Activated CD4-positive, alpha-beta T cell treated with anti-CD3 and anti-CD28 coated beads, Interleukin-2, amount 10 ng/mL, durations not matched to agents 7 days and 5 days (primary cell): ENCODE measurements at places on chromosomes 5 and 9.

DNA sequence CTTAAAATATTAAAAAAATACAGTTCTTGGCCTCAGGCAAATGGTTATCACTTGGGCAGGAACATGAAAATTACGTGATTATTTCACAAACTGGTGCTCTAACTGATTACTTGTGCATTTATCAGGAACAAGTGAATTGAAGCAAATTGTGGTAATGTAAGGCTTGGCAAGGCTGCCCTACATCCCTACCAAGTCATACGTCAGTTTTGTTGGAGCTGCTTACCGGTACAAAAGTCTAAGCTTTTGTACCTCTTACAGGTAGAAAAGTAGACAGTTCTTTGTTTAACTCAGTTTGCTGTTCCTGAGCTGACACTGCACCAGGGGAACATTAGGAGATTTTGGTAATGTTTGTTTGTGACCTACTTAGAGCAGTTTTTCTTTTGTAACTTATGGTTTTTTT is 2.2 kb downstream of the G3BP1 start:
- no peak for DNase-seq

GRCh38 chr5:168106008-168106761 is 185.3 kb upstream of the WWC1 start:
- no peak for DNase-seq

DNA sequence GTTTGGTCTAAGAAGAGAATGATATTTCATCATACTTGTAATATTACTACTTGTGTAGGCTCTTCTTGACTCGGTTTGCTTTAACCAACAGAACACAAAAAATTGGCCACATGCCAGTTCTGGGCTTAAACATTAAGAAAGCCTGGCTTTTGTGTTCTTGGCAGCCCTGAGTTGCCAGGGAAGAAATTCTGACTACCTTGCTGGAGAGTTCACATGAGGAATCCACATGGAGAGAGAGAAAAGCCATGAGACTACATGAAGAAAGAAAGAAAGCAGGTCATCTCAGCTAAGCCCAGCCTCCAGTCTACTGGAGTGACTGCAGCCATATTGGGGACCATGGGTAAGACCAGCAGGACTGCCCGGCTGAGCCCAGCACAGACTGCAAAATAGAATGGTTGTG is 524.8 kb downstream of the RAB3C start:
- no peak for DNase-seq

DNA sequence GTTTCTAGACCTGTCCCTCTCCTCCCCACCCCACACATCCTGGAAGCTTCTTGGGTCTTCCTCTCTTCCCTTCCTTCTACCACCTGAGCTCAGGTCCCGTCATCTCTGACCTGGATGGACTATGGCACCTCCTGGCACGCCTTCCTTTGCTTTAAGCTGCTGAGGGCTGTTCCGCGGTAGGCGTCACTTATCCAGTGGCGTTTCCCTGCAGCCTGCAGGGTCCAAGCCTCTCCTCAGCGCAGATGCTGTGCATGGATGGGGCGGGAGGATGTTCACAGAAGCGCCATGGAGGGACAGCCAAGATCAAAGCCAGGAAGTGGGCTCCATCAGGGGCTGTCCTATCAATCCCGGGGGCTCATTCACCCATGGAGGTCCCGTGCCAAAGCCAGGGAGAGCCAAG is 23.8 kb upstream of the CNOT6 start:
- no peak for DNase-seq

GRCh38 chr9:19689328-19690101 is 99.3 kb downstream of the SLC24A2 start:
- DNase-seq: no peak

GRCh38 chr5:175842506-175842905 is 28.9 kb upstream of the CPLX2 start:
- DNase-seq: no peak

- no peak for DNase-seq
These were observed 471.8 kb upstream of the ACO1 start for GRCh38 chr9:31912636-31913035.

DNA sequence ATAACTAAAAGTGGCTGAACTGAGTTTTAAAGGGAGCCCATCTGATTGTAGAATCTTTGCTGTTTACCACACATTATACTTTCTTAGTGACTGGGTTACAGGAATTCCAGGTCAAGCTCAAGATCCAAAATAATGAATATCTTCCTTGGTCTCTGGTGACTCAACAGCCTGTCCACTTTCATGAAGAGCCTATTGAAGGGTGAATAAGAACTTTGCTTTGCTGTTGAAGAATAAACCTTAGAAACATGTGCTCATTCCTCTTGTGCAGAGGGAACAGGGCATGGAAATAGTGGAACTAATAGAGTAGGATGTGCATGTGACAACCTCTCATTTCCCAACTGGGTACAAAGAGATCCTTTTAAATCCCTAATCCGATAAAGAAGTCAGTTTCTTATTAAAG is 21.4 kb downstream of the ALDH1A1 start:
- no peak for DNase-seq

GRCh38 chr5:65172486-65173129 is 309.1 kb downstream of the ADAMTS6 start:
- DNase-seq: no peak

DNA sequence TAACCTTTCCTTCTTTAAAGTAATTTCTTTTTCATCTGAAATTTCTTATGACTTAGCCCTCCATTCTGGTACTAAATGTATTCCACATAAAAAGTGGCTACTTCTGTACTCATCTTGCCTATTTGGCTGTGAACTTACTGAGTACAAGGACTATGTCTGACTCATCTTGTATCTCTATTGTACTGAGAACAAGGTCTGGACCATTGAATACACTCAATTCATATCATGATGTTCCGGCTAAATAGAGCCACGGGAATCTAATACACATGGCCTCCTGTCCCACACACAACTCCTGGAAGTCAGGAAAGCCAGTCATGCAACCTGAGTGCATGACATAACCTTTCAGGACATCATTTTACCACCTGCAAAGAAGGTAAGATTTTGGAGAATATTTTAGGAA is 203.9 kb downstream of the PLK2 start:
- no peak for DNase-seq

DNA sequence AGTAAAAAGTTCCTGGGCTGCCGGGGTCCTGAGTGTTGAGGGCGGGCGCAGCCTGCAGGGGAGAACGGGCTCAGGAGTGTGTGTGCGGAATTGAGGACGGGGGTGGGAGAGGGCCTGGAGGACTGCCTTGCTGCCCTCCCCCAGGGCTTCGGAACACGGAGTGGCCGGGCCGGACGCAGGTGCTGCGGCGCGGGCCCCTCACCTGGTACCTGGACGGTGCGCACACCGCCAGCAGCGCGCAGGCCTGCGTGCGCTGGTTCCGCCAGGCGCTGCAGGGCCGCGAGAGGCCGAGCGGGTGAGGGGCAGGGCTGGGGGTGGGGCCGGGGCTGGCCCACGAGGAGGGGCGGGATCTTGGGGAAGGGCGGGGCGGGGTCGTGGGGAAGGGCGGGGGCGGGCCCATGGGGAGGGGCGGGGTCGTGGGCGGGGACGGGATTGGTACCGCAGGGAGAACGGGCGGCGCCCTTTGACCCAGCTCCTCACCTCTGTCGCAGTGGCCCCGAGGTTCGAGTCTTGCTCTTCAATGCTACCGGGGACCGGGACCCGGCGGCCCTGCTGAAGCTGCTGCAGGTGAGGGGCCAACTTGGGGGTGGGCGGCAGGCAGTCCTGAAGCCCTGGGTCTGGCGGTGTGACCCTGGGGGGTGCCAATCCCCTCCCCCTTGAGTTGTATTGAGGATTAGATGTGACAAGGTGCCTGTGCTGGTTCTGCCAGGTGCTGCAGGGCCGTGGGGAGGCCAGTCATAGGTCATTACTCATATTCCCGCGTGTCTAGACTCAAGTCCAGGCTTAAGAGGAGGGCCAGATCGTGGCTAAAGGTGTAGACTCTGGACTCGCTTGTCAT is 7.1 kb downstream of the FPGS start:
- no peak for DNase-seq

DNA sequence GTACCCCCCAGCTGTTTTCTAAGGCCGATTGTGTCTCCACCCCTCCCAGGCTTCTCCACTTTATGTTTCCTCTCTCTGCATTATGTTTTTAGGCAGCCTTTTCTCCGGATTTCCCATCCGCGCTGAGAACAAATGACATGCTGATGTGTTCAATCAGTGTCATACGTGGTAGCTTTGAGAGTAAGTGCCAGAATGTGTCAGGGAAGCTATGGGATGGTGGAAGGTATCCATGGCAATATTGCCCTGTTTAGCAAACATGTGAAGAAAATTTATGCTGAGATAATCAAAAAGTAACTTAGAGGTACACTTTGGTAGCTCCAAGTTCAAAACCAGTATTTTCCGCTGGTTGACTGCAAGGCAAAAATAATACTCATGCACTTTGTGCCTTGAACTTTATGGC is 36.6 kb upstream of the LECT2 start:
- DNase-seq: no peak
